ENCODE measurements at places on chromosomes 13 and 19.

DNA sequence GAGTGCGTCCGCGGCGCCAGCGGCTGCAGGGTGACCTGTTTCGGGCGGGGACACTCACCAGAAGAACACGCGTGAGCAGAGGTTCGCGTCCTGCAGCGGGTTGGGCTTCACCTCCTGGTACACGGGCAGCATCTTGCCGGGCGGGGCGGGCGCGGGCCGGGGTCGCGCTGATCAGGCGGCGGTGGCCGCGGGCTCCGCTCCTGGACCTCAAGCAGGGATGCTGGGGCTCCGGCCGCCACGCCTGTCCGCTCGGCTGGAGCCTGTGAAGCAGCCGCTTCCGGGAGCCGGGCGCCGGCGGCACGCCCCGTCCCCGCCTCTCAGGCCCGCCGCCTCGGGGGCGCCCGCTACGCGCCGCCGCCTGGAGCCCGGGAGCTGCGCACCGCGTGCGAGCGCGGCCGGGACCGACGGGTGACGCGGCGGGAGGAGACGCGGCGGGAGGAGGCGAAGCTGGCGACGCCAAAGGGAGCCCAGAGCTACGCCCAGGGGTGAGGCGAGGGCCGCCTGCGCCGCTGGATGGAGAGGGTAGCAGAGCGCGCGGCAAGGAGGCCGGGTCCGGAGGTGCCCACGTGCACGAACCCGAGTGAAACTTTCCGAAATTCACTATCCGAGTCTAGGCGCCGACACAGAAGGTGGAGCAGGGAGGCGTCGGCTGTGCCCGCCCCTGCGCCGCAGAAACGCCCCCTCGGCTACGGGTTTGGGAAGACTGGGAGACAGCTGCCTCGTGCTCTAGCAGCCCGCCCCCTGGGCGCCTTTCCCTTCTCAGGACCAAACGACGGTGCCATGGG is at the start of gene ABCC4:
ABCC4 (minus strand) TSS at position 269 of the 785 bp plus-strand sequence; CDS start at position 132, 137 bp downstream.
- no peak for DNase-seq

DNA sequence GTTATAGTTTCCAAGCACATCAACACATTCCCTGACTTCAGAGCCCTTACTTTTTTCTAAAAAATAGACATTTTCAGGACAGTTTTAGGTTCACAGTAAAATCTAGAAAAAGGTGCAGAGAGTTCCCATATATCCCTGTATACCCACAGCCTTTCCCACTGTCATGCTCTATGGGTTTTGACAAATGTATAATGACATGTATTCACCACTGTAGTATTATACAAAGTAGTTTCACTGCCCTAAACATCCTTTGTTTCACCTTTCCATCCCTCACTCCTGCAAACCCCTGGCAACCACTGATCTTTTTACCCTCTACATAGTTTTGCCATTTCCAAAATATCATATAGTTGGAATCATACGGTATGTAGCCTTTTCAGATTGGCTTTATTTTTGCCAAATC is 15.6 kb downstream of the NAA16 start:
- DNase-seq, result no peak

GRCh38 chr13:112079696-112080095 is 12.7 kb downstream of the SOX1 start:
- no peak for DNase-seq

GRCh38 chr13:98896868-98897144 is 81.1 kb downstream of the DOCK9 start:
- no peak for DNase-seq

- no peak for DNase-seq
These were observed 135.7 kb downstream of the CRYL1 start for GRCh38 chr13:20389696-20390525.

- no peak for DNase-seq
These were observed 21.1 kb downstream of the PROSER1 start for GRCh38 chr13:39016787-39017186.

GRCh38 chr19:3656073-3656746 is 29.6 kb upstream of the CACTIN start:
- DNase-seq, result no peak

DNA sequence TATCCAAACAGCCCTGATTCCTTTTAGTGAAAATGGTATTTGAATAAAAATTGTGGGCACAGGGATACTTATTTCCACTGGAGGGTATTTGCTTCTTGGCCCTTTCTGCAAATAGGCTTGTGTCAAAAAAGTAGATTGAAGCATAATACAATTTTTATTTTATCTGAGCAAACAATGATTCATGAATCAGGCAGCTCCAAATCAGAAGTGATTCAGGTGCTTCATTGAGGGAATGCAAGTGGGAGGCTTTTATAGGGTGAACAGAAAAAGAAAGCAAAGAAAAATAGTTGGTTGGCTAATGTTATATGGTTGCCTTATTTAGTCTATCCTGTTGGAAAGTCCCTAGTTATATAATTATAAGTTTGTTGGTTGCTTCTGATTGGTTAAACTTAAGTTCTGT is 117.9 kb downstream of the ITGBL1 start:
- DNase-seq, result no peak

DNA sequence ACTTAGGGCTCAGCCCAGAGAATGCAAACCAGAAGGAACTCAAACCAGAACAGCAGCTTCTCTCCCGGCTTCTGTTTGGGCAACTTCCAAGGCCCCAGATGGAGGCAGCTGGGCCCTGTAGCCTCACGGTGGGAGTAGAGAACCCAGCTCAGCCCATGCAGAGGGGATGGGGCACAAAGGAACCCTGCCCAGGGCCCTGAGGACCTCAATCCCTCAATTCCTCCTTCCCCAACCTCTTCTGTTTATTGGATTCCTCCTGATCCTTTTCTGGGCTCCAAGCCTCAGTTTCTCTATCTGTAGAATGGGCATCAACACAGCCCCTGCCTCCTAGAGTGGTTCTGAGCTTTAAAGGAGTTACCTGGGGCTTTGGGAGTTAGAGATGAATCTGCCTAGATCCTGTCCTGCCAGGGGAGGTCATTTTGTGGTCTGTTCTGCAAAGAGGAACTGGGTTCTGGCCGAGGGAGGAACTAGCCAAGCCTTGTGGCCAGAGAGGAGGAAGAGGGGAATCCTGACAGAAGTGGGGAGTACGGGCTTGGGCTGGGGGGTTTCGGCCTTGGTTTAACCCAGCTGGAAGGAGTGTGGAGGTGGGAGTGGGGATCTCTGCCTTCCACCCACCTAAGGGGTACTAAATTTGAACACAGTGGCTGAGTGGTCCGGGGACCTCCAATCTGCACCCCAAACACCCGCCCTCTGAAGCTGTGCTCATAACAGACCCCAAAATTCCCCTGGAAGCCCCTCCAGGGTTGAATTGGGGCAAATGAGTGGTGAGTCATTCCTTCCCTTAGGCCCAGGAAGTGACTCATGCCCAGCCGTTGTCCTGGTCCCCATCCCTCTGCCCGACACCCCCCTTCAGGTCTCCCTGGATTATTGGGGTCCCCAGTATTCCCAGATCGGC is 2.7 kb downstream of the ADGRE5 start:
- DNase-seq, result no peak

Measured in SK-N-MC (cell line).